ENCODE measurements at places on chromosomes 1 and 21. TPM values are rescaled to one million over a fixed set of nuclear protein-coding genes. Genes with fewer than 3 reads are reported as not detected.
A peak's percentile ranks its signal among the peaks of the same experiment; 100 is the strongest.

DNA sequence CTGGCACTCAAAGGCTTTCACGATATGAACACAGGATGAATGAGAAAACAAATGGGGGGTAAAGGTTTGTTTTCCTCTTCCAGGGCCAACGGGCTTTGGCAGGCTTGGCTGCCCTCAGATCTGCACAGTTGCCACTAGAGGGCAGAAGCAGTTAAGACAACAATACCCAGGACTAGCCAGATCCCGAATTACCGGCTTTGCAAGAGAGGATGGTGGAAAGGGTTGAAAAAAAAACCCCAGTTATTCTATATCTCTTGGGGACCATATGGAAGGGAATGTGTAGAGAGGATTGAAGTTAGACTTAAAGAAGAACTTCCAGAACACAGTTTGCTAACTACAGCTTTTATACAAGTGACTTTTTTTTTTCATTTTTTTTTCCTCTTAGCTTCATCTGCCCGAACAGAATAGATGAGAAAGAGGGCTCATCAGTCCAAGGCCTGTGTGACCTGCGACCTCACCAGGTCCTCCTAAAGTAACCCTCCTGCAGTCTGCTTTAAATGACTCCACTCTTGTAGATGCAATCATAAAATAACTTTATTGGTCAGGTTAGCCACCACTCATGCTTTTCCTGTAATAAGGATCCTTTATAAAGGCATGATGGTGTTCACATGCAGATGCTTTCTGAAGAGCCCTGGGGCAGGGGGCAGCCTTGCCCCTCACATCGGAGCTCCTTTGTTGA, 10.7 kb downstream of the FMOD start:
- H3K27me3 ChIP-seq, result peaks cover 7% of the 10 kb centered on the region

DNA sequence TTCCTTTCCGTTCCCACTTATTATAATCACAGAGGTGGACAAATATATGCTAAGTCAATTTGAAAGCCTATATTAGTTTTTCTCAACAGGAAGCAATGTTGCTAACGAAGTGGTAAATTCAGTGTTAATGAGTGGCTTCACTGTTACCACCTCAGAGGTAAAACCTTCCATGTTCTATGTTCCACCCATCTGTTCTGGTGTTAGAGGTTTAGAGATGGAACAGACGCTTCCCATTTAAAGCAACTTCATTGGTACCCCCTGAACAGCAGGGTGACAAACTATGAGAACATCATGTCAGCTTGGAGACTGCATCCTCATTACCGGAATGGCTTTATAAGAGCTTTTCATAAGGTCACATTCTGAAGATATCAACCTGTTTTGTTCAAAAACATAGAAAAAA, 77.9 kb downstream of the ZNF644 start:
- H3K27me3 ChIP-seq, result no peaks in the 10 kb centered on the region
- H3K4me3 ChIP-seq, result no peak overlapping the region
- no peak for DNase-seq
- H3K36me3 ChIP-seq, result peaks cover 18% of the 10 kb centered on the region
- no peak overlapping the region for H3K27ac ChIP-seq

- no peak overlapping the region for H3K27ac ChIP-seq
- DNase-seq, result peak; percentile 7
- no peaks in the 10 kb centered on the region for H3K27me3 ChIP-seq
- no peak overlapping the region for H3K4me3 ChIP-seq
- no peaks in the 10 kb centered on the region for H3K36me3 ChIP-seq
These were observed 11.7 kb downstream of the COL6A2 start for GRCh38 chr21:46109313-46110221.

GRCh38 chr1:46474570-46474969, 15.1 kb upstream of the DMBX1 start:
- H3K27ac ChIP-seq, result no peak overlapping the region
- H3K4me1 ChIP-seq, result no peaks in the 10 kb centered on the region
- no peaks in the 10 kb centered on the region for H3K36me3 ChIP-seq
- H3K27me3 ChIP-seq, result no peaks in the 10 kb centered on the region

GRCh38 chr1:102588536-102588935, 519.8 kb downstream of the COL11A1 start:
- H3K36me3 ChIP-seq, result no peaks in the 10 kb centered on the region
- H3K4me1 ChIP-seq, result no peaks in the 10 kb centered on the region
- no peak overlapping the region for H3K27ac ChIP-seq
- no peak overlapping the region for H3K4me3 ChIP-seq

GRCh38 chr1:182391362-182392049, at the start of gene GLUL:
TSS of gene GLUL (minus strand) at chr1:182391790. CDS start at chr1:182388737, 3,053 bp downstream.
- peaks cover 20% of the 10 kb centered on the region for H3K4me1 ChIP-seq
- H3K4me3 ChIP-seq, result peak within 1 kb of the TSS; percentile 72
- H3K36me3 ChIP-seq, result peaks cover 21% of the 10 kb centered on the region
- DNase-seq, result peak; percentile 78
- H3K27me3 ChIP-seq, result no peaks in the 10 kb centered on the region

GRCh38 chr1:50591598-50591997, 168.4 kb upstream of the DMRTA2 start:
- H3K36me3 ChIP-seq, result peaks cover 6% of the 10 kb centered on the region
- H3K4me3 ChIP-seq, result no peak overlapping the region
- no peaks in the 10 kb centered on the region for H3K27me3 ChIP-seq
- no peak overlapping the region for H3K27ac ChIP-seq

DNA sequence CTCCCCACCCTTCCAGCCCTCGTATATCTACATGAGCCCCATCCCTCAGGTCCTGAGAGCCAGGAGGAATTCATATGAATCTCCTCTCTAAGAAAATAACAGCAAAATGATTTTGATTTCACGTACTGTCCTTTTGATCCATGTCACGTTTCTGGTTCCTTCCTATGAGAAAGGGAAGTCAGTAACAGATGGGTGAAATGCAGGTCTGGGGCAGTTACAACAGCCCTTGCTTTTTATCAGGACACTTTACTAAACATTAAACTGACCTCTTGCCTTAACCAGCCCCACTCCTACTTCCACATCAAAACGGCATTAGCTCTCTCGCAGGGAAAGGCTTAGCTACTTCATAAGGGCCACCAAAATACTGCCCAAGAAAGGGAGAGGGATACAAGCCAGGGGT, 59.0 kb downstream of the SPATA46 start:
- H3K4me1 ChIP-seq, result peaks cover 21% of the 10 kb centered on the region
- no peaks in the 10 kb centered on the region for H3K36me3 ChIP-seq
- H3K27ac ChIP-seq, result no peak overlapping the region
- no peak for DNase-seq
- H3K27me3 ChIP-seq, result no peaks in the 10 kb centered on the region
- H3K4me3 ChIP-seq, result no peak overlapping the region

GRCh38 chr1:96878640-96879039, 157.1 kb downstream of the PTBP2 start:
- H3K27me3 ChIP-seq, result no peaks in the 10 kb centered on the region
- H3K4me3 ChIP-seq, result no peak overlapping the region
- no peaks in the 10 kb centered on the region for H3K4me1 ChIP-seq

- peak overlapping the region; percentile 12 for H3K27ac ChIP-seq
- peaks cover 3% of the 10 kb centered on the region for H3K4me1 ChIP-seq
- no peaks in the 10 kb centered on the region for H3K36me3 ChIP-seq
- H3K27me3 ChIP-seq, result no peaks in the 10 kb centered on the region
- DNase-seq, result no peak
These were observed 19.2 kb downstream of the NLRP3 start for GRCh38 chr1:247435030-247435758.

The KRTAP21-2 gene
- total RNA-seq, result not detected

The STYXL2 gene
- not detected for total RNA-seq

- no peaks in the 10 kb centered on the region for H3K36me3 ChIP-seq
- H3K27me3 ChIP-seq, result no peaks in the 10 kb centered on the region
- no peaks in the 10 kb centered on the region for H3K4me1 ChIP-seq
- H3K27ac ChIP-seq, result no peak overlapping the region
These were observed 38.6 kb upstream of the CCDC190 start for GRCh38 chr1:162899422-162900146.

The MTFR1L gene
- total RNA-seq, result 39.0 TPM

DNA sequence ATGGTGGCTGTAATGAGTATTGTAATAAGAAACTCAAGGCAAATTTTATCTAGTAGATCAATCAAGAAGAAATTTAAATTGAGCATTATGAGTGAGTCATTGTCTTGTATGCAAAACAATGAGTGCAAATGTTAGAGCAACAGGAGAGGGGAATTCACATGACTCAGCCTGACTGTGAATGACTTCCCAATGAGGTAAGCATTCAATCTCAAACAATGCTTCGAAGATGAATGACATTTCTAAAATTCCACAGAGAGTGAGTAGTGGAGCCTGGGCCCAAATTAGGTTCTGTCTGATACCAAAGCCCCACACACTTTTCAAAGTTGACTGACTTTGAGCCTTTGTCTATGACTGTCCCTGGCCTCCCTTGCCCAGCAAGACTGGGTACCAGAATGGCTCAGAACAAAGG, 738.0 kb downstream of the PTPRU start:
- no peak overlapping the region for H3K27ac ChIP-seq
- H3K27me3 ChIP-seq, result no peaks in the 10 kb centered on the region
- H3K4me3 ChIP-seq, result no peak overlapping the region
- no peaks in the 10 kb centered on the region for H3K36me3 ChIP-seq
- no peak for DNase-seq
- H3K4me1 ChIP-seq, result no peaks in the 10 kb centered on the region

DNA sequence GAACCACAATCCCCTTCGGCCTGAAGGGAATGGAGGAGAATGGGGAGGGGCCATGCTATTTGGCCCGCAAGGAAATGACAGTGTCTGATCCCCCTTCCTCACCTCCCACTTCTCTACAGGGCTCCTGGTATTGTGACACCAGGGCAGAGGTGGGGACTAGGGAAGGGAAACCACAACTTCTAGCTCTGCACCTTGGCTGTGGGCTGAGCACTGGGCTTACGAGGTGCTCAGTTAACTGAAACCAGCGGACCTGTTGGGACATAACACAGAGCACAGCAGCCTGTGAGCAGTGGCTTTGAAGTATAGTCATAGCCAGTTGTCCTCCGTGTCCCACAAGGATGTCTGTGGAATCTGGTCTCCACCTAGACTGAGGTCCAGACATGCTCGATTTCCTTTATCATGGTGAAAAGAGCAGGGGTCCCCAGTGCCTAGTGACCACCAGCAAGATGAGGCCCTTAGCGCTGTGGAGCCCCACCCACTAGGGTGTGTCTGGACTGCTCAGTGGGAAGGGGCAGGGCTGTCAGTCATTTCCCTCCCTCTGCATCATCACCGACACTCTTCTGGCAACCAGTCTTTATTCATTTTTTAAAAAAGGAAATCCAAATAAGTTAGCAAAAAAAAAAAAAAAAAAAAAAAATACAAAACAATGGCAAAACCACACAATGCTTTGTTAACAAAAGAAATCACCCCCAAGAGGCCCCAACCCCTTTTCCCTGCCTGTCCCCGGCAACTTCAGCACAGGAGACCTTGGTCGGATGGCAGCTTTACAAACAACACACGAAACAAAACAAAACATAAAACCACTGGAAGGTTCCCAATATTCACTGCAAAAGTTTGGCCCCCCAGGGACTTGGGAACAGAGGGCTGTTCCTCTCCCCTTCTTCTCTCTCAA, 3.0 kb downstream of the MYOG start:
- no peaks in the 10 kb centered on the region for H3K27me3 ChIP-seq
- H3K27ac ChIP-seq, result no peak overlapping the region
- DNase-seq, result no peak
- H3K4me1 ChIP-seq, result no peaks in the 10 kb centered on the region

DNA sequence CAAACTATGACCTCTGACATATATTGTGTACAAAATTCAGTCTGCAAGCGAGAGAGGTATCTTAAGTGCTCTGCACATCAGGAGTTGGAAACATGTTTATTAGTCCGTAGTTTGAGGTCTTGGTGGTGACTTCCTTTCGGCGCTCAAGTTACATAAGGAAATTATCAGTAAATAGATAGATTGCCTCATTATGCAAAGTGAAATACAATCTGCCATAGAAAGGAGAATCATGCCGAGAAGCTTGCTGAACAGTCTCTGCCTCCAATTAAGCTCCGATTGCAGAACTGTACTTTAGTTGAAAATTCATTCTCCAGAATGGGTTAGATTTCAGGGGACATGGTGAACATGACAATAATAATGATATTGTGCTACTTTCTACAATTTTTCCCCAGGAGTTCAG, 271.8 kb downstream of the BRINP2 start:
- no peaks in the 10 kb centered on the region for H3K4me1 ChIP-seq
- H3K27ac ChIP-seq, result no peak overlapping the region
- no peak overlapping the region for H3K4me3 ChIP-seq
- DNase-seq, result no peak
- no peaks in the 10 kb centered on the region for H3K36me3 ChIP-seq

The CFHR5 gene
- not detected for total RNA-seq

DNA sequence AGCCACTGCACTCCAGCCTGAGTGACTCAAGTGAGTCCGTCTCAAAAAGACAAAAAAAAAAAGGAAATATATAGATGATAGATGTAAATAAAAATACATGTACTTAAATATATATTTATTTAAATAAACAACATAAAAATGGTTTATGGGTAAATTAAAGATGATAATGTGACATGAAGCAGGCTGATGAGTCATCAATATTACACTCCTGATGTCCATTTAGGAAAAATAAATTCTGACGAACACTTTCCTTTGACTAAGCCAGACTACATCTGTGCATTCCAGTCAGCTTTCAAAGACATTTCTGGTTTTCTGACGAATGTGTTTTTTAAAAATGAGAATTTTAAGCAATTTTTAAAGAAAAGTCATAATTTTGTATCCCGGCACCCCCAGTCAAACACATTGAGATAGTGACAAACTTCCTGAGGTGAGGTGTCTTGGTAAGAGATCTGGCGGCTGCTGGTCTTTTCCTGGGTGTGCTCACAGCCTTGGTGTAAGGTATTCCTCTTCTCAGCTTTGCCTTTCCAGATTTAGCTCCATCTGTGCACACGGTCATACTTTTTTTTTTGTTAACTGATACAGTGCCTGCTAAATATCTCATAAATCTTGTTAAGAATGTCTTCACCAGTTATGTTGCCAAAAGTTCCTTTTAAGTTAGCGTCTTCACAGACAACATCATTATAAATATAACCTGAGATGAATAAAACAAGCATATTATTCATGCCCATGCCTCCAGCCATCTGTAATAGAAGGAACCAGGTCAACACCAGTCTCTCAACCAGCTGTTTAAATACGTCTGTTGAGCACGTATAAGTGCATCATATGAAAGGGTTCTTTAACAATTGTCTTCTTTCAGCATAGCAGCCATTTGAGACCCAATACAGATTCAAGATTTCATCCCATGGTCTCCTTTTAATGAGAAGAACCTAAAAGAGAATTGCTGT, 214.5 kb upstream of the PLD5 start:
- H3K36me3 ChIP-seq, result no peaks in the 10 kb centered on the region
- H3K4me3 ChIP-seq, result no peak overlapping the region
- no peak overlapping the region for H3K27ac ChIP-seq
- DNase-seq, result no peak
- H3K4me1 ChIP-seq, result no peaks in the 10 kb centered on the region

The KIFAP3 gene
- 33.7 TPM for total RNA-seq

- no peaks in the 10 kb centered on the region for H3K36me3 ChIP-seq
These were observed 1.9 kb upstream of the BRINP3 start for GRCh38 chr1:190479516-190479915.
